ENCODE measurements at places on chromosomes 1 and 21. TPM values are rescaled to one million over a fixed set of nuclear protein-coding genes. Genes with fewer than 3 reads are reported as not detected.

The OR2T29 gene
- total RNA-seq, result not detected

The ASPM gene
- 17.5 TPM for total RNA-seq

The FASLG gene
- total RNA-seq, result not detected

The CYP2J2 gene
- 0.11 TPM for total RNA-seq

The SPRR2A gene
- not detected for total RNA-seq

The CENPL gene
- total RNA-seq, result 12.8 TPM

The COL11A1 gene
- 1.6 TPM for total RNA-seq

The MYBPH gene
- not detected for total RNA-seq

The LRRC52 gene
- total RNA-seq, result not detected

The HUNK gene
- 1.4 TPM for total RNA-seq

The NBPF11 gene
- 4.2 TPM for total RNA-seq

The ABCD3 gene
- 22.1 TPM for total RNA-seq

The NUP210L gene
- not detected for total RNA-seq

The PAPPA2 gene
- total RNA-seq, result not detected

The EXTL1 gene
- total RNA-seq, result not detected

The TAS1R1 gene
- total RNA-seq, result not detected

The PPP1R12B gene
- 2.4 TPM for total RNA-seq

The PLEKHO1 gene
- 6.9 TPM for total RNA-seq

The HSD3B2 gene
- total RNA-seq, result not detected

The GPR153 gene
- 3.4 TPM for total RNA-seq

The ZSCAN20 gene
- total RNA-seq, result 1.6 TPM

The RIIAD1 gene
- not detected for total RNA-seq

The LINGO4 gene
- total RNA-seq, result not detected

Measured in A549 treated with Mapracorat at 1 μM for 4 hours (cell line).